Ureter (tissue), 1 donor: ENCODE measurements at places on chromosomes 6 and 20.

DNA sequence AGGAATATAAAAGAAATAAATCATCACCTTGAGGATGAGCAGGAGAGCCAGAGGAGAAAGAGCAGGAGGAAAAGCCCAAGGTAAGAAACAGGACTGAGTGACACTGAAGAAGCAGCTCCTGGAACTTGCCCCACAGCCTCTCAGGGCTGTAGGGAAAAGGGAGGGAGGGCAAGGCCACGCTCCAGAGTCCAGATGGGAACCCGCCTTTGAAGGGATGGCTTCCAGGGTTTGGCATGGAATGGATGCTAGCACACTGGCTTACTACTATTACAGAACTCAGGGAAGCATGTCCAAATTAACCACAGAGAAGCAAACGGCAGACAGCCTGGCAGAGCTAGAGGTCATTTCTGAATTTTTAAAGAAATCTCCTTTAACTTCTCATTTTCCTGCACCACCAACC, 26.8 kb downstream of the RALGAPA2 start:
- DNase-seq, result no peak

DNA sequence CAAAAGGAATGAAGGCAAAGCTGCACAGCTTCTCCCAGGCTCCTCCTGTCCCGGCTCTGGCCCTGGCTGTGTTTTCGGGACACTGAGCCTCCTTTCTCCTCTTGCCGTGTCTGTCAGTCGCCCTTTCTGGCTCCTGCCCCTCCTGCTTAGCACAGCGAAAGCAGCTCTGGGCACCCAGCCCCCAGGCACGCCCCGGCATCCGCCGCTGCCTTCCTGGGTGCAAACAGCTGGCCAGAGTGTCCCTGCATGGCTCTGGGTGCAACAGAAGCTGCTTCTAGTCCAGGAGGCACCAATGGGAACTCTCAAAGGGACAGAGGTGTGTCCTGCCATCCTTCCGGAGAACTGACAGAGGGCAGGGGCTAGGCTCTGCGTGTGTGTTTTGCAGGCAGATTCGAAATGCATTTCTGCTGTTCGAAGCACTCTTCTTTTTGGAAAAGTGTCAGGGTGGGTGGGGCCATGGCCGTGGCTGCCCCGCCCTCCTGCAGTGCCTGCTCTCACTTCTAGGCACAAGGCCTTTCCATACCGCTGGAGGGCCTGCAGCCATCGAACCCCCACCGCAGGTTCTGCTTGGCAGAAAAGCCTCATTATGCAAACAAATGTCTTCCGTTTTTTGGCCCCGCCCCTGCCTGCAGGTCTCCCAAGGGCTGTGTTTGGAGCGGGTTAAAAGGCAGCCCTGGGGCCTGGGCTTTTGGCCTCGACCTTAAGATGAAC, 15.5 kb downstream of the COL9A3 start:
- no peak for DNase-seq

DNA sequence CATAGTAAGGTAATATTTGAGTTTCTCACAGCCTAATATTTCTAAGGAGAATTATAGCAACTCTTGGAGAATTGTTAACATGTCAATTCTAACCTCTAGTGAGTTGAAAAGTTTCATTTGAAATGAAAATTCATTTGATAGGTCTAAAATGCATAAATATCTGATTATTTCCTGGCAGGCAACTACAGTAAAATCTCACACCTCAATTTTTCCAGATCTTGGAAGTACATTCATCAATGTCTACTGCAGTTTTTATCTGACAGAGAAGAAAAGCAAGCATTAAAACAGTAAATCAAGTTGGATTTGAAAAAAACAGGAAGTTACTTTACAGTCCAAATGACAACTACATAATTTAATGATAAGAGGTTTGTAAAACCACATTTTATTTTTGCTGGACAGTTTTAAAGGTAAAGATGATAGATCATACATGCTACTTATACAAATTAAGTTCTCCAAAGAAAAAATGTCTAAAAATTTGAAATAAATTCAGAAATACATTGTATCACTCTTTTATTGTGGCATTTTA, 631.3 kb downstream of the EYS start:
- DNase-seq, result no peak

- no peak for DNase-seq
These were observed 76.5 kb downstream of the TULP4 start for GRCh38 chr6:158388727-158389126.

GRCh38 chr6:1841136-1841535, 231.4 kb downstream of the FOXC1 start:
- no peak for DNase-seq

GRCh38 chr20:62764156-62764935, 31.9 kb upstream of the MRGBP start:
- DNase-seq, result no peak

DNA sequence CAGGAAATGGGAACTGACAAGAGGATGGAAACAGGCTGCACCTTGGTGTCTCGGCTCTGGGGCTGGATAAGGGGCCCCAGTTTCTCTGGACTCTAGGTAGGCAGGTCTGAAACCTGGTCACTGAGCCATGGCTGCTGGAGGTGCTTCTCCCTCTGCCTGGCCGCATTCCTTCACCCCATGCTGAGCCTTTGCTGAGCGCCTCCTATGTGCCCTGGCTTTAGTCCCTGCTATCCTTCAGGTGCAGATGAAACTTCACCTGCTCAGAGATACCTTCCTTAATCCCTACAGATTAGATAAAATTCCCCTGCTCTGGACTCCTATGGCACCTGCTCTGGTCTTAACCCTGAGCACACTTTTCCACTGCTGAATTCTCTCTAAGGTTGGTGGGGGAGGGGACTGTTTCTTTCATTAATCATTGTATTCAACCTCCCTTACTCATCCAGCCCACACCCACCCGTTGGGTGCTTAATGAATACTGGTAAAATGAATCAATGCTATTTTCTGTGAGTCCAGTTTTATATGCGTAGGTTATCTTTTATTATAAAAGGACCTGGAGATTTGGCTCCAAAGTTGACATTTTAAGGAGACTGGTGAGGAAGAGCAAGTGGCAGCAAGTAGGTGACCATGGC, 19.3 kb downstream of the MYLK4 start:
- DNase-seq, result no peak

- no peak for DNase-seq
These were observed 1163.6 kb upstream of the CITED2 start for GRCh38 chr6:140537834-140538705.

GRCh38 chr6:1786455-1787453, 177.0 kb downstream of the FOXC1 start:
- DNase-seq, result no peak

DNA sequence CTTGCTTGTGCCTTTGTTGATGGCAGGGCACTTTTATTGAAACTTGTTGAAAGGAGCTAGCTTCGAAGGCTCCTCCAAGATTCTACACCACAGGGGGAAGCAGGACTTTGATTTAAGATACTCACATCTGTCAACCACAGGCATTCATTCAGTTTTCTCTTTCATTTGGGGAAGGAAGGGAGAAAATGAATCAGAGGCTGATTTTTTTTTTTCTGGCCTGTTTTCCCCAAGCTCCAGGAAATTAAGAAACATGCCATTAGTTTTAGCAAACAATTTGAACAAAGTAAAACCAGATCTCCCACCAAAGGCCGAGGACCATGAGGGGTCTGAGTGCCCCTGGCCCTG, 8.7 kb upstream of the APCDD1L start:
- no peak for DNase-seq

GRCh38 chr6:1624851-1625781, 15.4 kb downstream of the FOXC1 start:
- DNase-seq, result no peak

DNA sequence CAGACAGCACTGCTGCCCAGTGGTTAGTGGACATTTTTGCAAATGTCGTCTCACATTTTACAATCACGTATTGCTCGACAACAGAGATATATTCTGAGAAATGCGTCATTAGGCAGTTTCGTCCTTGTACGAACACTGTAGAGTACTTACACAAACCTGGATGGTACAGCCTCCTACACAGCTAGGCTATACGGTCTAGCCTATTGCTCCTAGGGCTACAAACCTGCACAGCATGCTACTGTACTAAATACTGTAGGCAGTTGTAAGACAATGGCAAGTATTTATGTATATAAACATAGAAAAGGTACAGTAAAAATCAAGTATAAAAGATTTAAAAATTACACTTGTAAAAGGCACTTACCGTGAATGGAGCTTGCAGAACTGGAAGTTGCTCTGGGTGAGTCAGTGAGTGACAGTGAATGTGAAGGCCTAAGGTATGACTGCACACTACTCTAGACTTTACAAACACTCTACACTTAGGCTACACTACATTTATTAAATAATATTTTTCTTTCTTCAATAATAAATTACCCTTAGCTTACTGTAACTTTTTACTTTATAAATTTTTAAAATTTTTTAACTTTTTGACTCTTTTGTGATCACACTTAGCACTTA, 43.1 kb downstream of the ALDH5A1 start:
- DNase-seq, result no peak

- no peak for DNase-seq
These were observed 60.2 kb upstream of the IL20RA start for GRCh38 chr6:137104926-137105325.

DNA sequence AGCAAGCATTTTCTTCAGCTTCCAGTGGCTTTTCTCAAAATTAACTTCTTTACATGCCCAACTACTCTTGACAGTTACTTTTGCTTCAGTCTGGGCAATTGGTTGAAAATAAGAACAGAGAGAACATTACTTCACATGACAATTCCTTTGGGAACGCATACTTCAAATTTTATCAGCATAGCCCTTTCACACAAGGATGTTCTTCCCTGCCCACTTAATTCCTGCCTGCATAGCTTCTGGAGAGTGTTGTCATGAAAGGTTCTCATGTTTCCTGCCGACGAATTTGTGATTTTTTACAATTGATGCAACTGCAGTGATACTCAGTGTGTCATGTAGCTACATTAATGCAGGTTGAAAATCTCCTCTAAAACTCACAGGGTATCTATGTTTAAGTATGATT, 22.0 kb upstream of the SNRNP48 start:
- DNase-seq, result no peak

- no peak for DNase-seq
These were observed 38.0 kb upstream of the HIVEP1 start for GRCh38 chr6:11974089-11974488.

- DNase-seq, result no peak
These were observed 46.7 kb downstream of the TRERF1 start for GRCh38 chr6:42405021-42405420.

- no peak for DNase-seq
These were observed 29.5 kb upstream of the IFNGR1 start for GRCh38 chr6:137248702-137249101.

- DNase-seq, result no peak
These were observed 108.7 kb downstream of the FOXA2 start for GRCh38 chr20:22475662-22476061.

- no peak for DNase-seq
These were observed 183.4 kb upstream of the AKAP12 start for GRCh38 chr6:151056230-151056907.

- no peak for DNase-seq
These were observed 516.2 kb downstream of the BCKDHB start for GRCh38 chr6:80622641-80623040.

DNA sequence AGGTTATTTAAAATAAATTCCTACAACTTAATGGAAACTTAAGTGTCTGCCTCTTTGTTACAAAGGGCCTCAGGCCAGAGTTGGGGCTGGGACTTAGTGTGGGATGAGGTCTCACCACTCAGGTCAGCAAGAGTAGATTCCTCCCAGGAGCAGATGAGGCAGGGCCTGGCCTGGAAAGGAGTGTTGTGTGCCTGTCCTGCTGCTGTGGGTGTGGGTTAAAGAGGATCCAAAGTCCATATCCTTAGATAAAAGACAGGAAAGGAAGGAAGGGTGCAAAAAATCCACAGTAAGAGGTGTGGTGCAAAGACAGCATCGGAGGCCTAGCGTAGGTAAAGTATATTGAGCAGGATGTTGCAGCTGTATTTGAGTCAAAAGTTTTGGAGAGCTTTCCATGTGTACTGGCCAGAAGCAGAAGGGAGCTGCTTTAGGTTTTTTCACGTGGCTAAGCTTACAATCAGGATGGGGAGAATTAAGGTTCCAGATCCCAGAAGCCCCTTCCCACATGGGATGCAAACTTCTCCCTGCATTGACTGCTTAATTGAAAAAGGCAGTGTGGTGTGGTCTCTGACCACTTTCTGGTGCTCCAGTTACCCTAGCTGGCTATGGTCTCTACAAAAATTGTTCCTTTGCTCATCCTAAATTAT, 12.8 kb upstream of the PLCG1 start:
- DNase-seq, result no peak

- DNase-seq, result peak; percentile 88
These were observed 3.8 kb downstream of the SPAG4 start for GRCh38 chr20:35619196-35620095.

GRCh38 chr6:32529697-32530430, at the start of gene HLA-DRB5:
Gene HLA-DRB5 (minus strand): TSS chr6:32530287. CDS start chr6:32530224, 63 bp downstream.
- peak; percentile 33 for DNase-seq

DNA sequence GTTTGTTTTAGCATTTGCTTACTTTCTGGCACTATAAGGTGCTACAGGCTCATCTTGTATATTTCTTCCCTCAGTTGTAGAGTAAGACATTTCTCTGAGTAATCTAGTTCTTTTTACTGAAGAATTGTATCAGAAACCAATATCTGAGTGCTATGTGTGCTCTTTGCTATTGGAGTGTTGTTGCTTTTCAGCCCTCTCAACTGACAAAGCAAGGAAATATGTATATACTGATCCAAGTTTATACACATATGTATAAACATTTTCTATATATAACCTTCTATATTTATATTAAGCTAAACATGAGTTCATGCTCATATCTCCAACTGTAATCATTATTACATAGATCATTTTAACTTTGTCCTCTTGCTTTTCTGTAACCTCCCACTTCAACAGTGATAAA, 405.7 kb downstream of the RFPL4B start:
- DNase-seq, result no peak

GRCh38 chr20:35942243-35942642, 12.1 kb downstream of the SCAND1 start:
- DNase-seq, result no peak

- DNase-seq, result no peak
These were observed 144.8 kb downstream of the BACH2 start for GRCh38 chr6:90151576-90152422.

DNA sequence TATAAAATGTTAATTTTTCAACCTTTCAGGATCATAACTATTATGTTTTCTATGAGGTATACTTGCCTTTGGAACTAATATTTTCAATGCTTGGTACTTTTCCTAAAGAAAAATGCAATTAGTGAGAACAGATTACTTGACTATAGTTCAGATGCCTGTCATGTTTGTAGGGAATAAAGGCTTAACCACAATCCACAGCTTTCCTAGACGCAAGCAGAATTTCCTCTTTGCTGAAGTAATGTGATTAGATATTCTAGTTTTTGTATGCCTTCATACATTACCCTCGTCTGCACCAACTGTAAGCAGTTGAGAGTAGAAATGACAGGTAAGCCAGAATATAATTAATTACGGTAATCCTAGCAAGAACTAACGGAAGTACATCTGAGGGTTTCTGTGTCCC, 581.4 kb upstream of the MMS22L start:
- DNase-seq, result no peak

GRCh38 chr6:10369896-10370295, 45.0 kb downstream of the TFAP2A start:
- DNase-seq, result no peak

- DNase-seq, result no peak
These were observed 105.6 kb upstream of the CLDN20 start for GRCh38 chr6:155158030-155158843.

- DNase-seq, result no peak
These were observed 128.3 kb downstream of the ANKRD60 start for GRCh38 chr20:58099956-58100730.

- DNase-seq, result no peak
These were observed 899.0 kb downstream of the TFAP2A start for GRCh38 chr6:9515633-9516606.

GRCh38 chr20:24971376-24972101, 21.0 kb downstream of the APMAP start:
- no peak for DNase-seq

GRCh38 chr6:93337014-93337413, 82.3 kb downstream of the EPHA7 start:
- DNase-seq, result no peak

GRCh38 chr20:40262219-40262618, 426.8 kb downstream of the MAFB start:
- DNase-seq, result no peak
